Tibial nerve (tissue), 4 donors: ENCODE measurements at places on chromosomes 5 and 9. TPM values are rescaled to one million over a fixed set of nuclear protein-coding genes. Genes with fewer than 3 reads are reported as not detected.
A peak's percentile ranks its signal among the peaks of the same experiment; 100 is the strongest.

The CXCL14 gene
- 171 TPM for total RNA-seq

The SLC6A3 gene
- not detected for total RNA-seq

The LHX3 gene
- total RNA-seq = not detected

GRCh38 chr9:136407911-136408310, 2.5 kb downstream of the ENTR1 start:
- H3K27me3 ChIP-seq = no peaks in the 10 kb centered on the region
- no peak overlapping the region for H3K27ac ChIP-seq
- peaks cover 55% of the 10 kb centered on the region for H3K36me3 ChIP-seq

DNA sequence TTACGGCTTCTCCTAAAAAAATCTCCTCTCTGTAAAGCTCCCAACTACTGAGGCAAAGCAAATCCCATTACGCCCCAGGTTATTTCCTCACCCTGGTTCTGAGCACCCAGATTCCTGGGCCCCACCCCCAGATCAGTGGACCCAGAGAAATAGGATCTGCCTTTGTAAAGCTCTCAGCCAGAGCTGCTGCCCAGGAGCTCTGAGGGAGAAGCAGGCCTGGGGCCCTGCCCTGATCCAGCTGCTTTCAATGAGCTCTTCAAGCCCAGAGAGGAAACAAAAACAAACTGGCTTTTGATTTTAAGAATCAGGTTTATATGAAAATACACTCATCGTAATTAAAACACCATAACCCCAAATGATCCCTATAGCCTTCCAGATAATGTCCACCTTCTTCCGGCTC, 124.5 kb downstream of the C5orf15 start:
- H3K36me3 ChIP-seq = no peaks in the 10 kb centered on the region
- DNase-seq = no peak
- H3K4me1 ChIP-seq = no peaks in the 10 kb centered on the region
- H3K4me3 ChIP-seq = no peak overlapping the region
- H3K27ac ChIP-seq = no peak overlapping the region

DNA sequence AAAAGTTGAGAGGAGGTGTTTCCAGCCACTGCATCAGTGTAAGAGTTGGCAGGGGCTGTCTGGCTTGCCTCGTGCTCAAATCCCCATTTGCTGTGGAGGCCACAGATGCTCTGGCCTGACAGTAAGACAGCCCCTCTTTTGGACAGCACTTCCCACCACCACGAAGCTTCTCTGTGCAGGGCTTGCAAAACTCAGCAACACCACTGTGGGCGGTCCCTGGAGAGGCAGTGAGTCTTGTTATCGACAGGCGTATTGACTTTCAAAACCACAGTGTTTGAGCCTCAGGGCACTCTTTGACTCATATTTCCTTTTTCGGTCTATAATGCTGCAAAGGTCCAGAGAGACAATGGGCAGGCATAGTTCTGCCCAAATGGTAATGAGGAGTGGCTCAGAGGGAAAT, 539.5 kb downstream of the EBF1 start:
- H3K27me3 ChIP-seq = no peaks in the 10 kb centered on the region
- H3K36me3 ChIP-seq = no peaks in the 10 kb centered on the region
- no peaks in the 10 kb centered on the region for H3K4me1 ChIP-seq
- H3K4me3 ChIP-seq = no peak overlapping the region
- no peak for DNase-seq

GRCh38 chr5:58737671-58738070, 154.8 kb downstream of the RAB3C start:
- no peaks in the 10 kb centered on the region for H3K4me1 ChIP-seq
- H3K27ac ChIP-seq = no peak overlapping the region
- no peak for DNase-seq
- H3K36me3 ChIP-seq = no peaks in the 10 kb centered on the region

DNA sequence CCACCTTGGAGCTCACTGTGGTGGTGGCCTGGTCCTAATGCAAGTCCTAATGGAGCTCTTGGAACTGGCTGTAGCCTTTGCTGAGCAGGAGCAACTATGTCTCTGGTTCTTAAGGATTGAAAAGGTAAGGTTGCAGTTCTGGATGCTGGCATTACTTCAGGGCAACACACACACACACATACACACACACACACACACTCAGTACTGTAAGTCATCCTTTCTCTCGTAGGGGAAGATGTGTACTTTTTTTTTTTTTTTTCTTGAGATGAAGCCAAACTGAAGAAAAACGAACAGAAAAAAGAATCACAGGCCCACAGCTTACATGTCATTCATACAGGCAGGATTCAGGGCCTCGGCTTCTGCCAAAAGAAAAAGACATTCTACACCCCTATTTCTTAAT, 81.1 kb upstream of the RPS23 start:
- no peaks in the 10 kb centered on the region for H3K36me3 ChIP-seq
- no peaks in the 10 kb centered on the region for H3K27me3 ChIP-seq
- H3K4me1 ChIP-seq = no peaks in the 10 kb centered on the region
- H3K27ac ChIP-seq = peak overlapping the region; percentile 9
- H3K4me3 ChIP-seq = no peak overlapping the region
- DNase-seq = no peak

DNA sequence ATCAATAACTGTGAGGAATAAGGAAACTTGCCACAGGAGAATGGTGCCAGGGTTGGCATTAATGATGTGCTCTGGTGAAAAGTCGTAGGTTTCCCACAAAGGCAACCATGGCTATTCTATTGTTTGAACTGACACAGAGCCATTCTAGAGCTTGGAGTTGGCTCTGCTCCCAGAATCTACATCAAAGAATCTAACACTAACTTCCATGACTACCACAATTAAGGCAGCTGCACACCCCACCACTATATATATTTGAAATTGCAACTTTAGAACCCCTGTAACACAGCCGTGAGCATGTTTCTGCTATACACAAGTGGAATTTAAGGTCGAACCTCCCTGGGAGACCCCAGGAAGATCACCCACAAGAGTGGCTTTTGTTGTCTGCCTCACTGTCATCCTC, 89.7 kb upstream of the CCDC152 start:
- no peaks in the 10 kb centered on the region for H3K36me3 ChIP-seq
- no peak overlapping the region for H3K4me3 ChIP-seq
- H3K27me3 ChIP-seq = no peaks in the 10 kb centered on the region
- H3K4me1 ChIP-seq = no peaks in the 10 kb centered on the region

DNA sequence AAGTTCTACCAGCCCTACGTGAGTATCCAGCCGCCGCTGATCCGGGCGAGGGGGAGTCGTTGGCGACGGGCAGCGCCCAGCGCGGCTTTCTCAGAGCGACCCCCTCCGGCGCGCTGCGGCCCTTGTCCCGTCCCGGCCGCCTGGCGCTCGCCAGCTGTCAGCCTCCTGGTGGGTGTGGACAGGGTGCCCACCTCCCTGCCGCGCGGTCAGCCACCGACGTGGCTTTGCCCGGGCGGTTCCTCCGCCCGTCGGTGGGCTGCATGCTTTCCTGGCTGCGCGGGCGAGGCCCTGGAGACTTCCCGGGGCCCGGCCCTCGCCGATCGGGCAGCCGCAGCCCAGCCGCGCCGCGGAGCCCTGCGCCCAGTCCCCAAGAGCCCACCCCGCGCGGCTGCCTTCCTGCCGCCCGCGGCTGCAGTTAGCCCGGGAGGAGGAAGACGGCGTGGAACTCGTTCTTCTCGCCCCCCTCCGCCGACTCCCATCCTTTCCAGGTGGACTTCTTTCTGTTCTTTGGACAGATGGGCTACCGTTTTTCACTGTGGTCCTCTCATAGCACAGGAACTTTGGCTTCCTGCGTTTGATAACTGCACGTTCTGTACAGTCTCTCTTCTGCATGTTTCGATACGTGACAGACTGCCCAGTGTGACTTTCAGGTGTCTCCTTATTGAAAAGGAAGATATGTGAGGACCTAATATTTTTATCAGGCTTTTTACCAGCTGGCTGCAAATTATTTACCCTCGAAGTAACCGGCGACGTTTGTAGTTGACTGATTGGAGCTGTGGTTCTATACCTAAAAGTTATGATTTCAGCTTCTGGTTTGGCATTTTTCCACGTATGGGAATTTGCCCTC, 577 bp downstream of the AP3S1 start:
- H3K4me1 ChIP-seq = peaks cover 41% of the 10 kb centered on the region
- H3K27ac ChIP-seq = peak overlapping the region; percentile 97
- peak overlapping the region; percentile 73 for H3K4me3 ChIP-seq

GRCh38 chr5:156474251-156474650, 147.3 kb downstream of the SGCD start:
- H3K27ac ChIP-seq = peak overlapping the region; percentile 63
- DNase-seq = no peak
- H3K27me3 ChIP-seq = no peaks in the 10 kb centered on the region
- no peak overlapping the region for H3K4me3 ChIP-seq
- H3K36me3 ChIP-seq = no peaks in the 10 kb centered on the region

DNA sequence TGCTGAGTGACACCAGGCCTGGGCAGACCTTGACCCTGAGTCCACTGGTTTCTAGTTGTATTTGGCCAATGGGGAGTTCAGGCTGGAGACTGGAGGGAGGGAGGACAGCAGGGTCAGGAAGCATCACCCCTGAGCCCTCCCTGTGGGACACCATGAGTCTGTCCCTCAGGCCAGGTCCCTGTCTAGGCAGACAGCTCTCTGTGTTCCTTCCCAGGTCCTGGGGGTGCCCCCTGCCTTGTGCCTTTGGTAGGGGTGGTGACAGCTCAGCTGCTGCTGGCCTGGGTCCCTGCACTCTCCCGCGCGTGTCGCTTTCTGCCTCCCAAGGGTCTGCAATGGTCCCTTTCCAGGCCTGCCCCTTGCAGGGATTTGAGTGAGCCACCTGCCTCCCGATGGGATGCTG, 125.5 kb downstream of the OLFM1 start:
- H3K27me3 ChIP-seq = no peaks in the 10 kb centered on the region
- no peak overlapping the region for H3K27ac ChIP-seq
- no peaks in the 10 kb centered on the region for H3K4me1 ChIP-seq
- H3K4me3 ChIP-seq = no peak overlapping the region

DNA sequence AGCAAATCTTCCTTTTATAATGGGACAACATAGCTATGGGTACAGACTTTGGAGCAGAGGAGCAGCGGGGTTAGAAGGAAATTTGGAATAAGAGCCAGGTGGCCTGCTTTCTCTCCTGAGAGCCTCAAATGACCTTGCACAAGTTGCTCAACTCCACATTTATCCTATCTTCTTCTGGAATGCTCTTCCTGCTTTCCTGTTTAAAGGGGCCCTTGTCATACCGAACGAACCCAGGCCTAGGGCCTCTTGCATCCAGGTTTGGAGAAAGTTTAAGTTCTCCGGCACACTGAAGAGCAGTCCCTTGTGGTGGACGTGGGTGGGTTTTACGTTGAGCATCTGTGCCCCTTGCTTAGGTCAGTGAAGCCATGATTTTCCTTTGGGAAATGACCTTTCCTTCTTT, 197.9 kb upstream of the NR3C1 start:
- H3K27me3 ChIP-seq = no peaks in the 10 kb centered on the region
- DNase-seq = no peak
- no peaks in the 10 kb centered on the region for H3K4me1 ChIP-seq
- no peaks in the 10 kb centered on the region for H3K36me3 ChIP-seq
- H3K4me3 ChIP-seq = no peak overlapping the region
- H3K27ac ChIP-seq = no peak overlapping the region

DNA sequence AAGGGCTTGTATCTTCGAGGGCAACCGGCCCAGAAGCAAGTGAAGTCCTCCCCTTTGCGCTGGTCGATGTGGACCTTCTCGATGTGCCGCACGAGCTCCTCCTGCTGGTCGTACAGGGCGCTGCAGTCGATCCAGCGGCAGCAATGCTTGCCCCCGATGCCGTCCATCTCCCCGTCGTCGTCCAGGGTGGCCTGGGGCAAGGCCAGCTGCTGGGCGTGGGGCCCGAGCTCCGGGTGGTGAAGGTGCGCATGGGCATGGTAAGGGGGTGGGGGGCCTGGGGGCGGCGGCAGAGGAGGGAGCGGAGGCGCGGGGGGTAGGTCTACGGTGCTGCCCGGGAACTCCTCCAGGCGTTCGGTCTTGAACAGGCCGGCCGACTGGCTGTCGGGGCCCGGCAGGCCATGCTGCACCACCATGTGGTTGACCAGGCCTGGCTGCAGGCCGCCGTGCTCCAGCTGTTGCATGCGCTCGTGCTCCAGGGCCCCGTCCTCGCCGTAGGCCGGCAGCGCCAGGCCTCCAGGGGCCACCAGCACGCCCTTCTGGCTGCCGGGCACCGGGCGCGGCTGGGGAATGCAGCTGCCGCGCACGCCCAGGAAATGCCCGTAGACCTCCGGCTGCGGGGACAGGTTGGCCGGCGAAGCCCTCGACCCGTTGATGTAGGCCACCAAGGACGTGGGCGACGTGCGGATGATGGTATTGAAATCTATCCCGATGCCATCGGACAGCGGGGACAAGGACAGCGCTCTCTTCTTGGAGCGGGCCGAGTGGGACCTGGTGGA, 181.8 kb downstream of the GLIS3 start:
- H3K36me3 ChIP-seq = no peaks in the 10 kb centered on the region
- no peak overlapping the region for H3K4me3 ChIP-seq
- no peak for DNase-seq
- H3K27me3 ChIP-seq = no peaks in the 10 kb centered on the region
- H3K4me1 ChIP-seq = peaks cover 18% of the 10 kb centered on the region
- no peak overlapping the region for H3K27ac ChIP-seq

- DNase-seq = no peak
- no peak overlapping the region for H3K27ac ChIP-seq
- no peak overlapping the region for H3K4me3 ChIP-seq
- H3K4me1 ChIP-seq = no peaks in the 10 kb centered on the region
- H3K27me3 ChIP-seq = no peaks in the 10 kb centered on the region
These were observed 100.7 kb downstream of the YTHDC2 start for GRCh38 chr5:113614191-113614590.

GRCh38 chr5:132470010-132470392, 20.6 kb downstream of the IRF1 start:
- H3K27me3 ChIP-seq = no peaks in the 10 kb centered on the region
- H3K4me1 ChIP-seq = peaks cover 52% of the 10 kb centered on the region
- no peak for DNase-seq
- H3K4me3 ChIP-seq = no peak overlapping the region

DNA sequence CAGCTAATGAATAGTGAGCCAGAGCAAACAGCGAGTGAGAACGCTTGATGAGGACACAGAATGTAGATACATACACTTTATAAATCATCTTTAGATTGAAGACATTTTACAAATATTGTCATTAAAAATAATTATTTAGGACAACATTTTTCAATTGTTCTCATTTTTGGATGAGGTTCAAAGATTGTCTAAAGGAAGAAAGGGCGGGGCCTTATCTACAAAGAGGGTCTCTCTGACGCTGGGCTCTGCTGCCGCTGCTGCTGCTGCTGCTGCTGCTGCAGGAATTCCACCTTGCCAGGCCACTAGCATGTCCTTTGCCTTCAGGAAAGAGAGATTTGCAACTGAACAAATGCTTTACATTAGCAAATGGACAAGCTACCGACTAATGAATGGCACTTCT, 220.7 kb upstream of the TMEM161B start:
- no peaks in the 10 kb centered on the region for H3K27me3 ChIP-seq
- DNase-seq = no peak
- H3K27ac ChIP-seq = no peak overlapping the region
- H3K4me1 ChIP-seq = no peaks in the 10 kb centered on the region

- no peak for DNase-seq
- H3K4me3 ChIP-seq = no peak overlapping the region
- no peak overlapping the region for H3K27ac ChIP-seq
- H3K4me1 ChIP-seq = no peaks in the 10 kb centered on the region
- no peaks in the 10 kb centered on the region for H3K36me3 ChIP-seq
These were observed 15.9 kb upstream of the CDKN2AIPNL start for GRCh38 chr5:134427540-134428041.

GRCh38 chr9:136609838-136610311, 52.8 kb upstream of the EGFL7 start:
- H3K4me3 ChIP-seq = no peak overlapping the region
- DNase-seq = no peak
- no peaks in the 10 kb centered on the region for H3K36me3 ChIP-seq
- H3K27me3 ChIP-seq = no peaks in the 10 kb centered on the region
